CD4-positive, alpha-beta memory T cell (primary cell): ENCODE measurements at places on chromosomes 16 and 17. TPM values are rescaled to one million over a fixed set of nuclear protein-coding genes. Genes with fewer than 3 reads are reported as not detected.

The CLEC19A gene
- total RNA-seq: not detected

The OR1F1 gene
- 0.49 TPM for total RNA-seq

The SCRN2 gene
- total RNA-seq: 26.4 TPM

The GNGT2 gene
- total RNA-seq: 2.9 TPM

The TNFRSF17 gene
- not detected for total RNA-seq

The PITPNM3 gene
- total RNA-seq: 0.29 TPM

The DLX4 gene
- total RNA-seq: 0.70 TPM

The CRHR1 gene
- total RNA-seq: not detected

The TBC1D16 gene
- total RNA-seq: 1.8 TPM

The ASPA gene
- not detected for total RNA-seq

The OR4D1 gene
- total RNA-seq: 2.0 TPM
